ENCODE measurements at places on chromosomes 5 and 9.

DNA sequence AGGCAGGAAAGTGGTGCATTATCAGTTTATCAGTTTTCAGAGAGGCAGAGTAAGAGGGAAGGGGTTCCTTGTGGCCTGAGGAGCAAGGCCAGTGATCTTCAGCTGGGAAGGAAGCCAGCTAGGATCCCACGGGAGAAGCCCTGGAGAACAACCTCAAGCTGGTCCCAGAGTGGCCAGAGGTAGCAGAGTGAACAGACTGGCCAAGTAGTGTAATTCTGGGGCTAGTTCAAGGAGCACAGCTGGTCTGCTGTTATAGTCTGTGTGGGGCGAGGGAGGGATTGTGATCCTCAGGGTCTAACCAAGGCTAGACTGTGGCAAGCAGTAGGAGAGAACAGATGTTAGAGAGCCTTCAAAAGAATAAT lies 164.6 kb downstream of the CARTPT start:
- no peak for DNase-seq

- no peak for DNase-seq
Measured at GRCh38 chr5:181108578-181109165, 22.3 kb downstream of the OR2V1 start.

DNA sequence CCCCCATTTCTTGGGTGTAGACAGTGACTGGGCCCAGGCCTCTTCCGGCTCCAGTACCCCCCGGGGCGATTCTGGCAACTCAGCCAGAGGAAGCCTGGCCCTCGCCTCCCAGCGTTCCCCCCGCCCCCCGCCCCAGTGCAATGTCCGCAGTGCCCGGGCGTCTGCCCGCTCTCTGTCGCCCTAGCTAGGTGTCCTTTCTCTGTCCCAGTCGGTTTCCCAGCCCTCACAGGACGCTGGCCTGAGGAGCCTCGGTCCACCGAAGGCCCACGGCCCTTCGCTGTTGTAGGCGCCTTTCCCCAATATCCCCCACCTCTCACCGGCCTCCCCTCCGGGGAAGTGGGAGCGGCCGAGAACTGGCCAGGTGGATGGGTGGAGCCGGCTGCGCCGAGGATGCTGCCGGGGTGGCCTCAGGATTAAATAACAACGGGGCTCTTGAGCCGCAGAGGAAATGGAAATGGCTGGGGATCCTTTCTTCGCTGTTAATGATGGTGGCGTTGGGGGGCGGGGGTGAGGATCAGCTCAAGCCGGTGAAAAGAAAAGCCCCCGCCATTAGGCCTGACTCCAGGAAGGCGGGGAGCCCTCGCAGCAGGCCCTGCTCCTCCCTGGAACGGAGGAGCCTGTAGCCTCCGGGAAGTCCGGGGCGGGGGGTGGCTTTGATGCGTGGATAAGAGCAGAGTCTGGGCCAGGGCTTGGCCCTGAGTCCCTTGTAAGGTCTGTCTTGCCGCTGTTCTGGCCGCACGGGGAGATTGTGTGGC lies 1.1 kb upstream of the SPRY4 start:
- DNase-seq, result peak; percentile 83

GRCh38 chr5:143946837-143947236 lies 134.9 kb downstream of the HMHB1 start:
- no peak for DNase-seq

GRCh38 chr5:170315154-170315553 lies 17.6 kb upstream of the LCP2 start:
- no peak for DNase-seq

- DNase-seq, result no peak
Measured at GRCh38 chr5:170571875-170572852, 68.3 kb downstream of the KCNIP1 start.

GRCh38 chr5:2685651-2686272 lies 65.7 kb downstream of the IRX2 start:
- no peak for DNase-seq

Measured in NCI-H146 (cell line).